ENCODE measurements at places on chromosomes 16 and 17.
A peak's percentile ranks its signal among the peaks of the same experiment; 100 is the strongest.

DNA sequence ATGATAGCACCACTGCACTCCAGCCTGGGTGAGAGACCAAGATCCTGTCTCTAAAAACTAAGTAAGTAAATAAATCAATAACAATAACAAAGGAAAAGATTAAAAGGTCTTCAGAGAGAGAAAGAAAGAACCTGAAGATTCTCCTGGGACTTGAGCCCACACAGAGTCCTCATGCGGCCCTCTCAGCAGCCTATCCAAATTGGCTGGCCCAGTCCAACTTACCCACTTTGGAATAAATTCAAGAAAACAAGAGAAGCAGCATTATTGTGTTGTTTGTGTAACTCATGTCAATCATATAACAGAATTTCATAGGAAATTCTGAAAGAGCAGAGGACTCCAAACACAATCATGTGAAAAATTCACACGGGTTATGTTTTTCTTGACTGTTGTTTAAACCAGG lies 3.8 kb downstream of the SLX4 start:
- no peak for DNase-seq

GRCh38 chr17:6669479-6670212 lies 18.1 kb downstream of the C17orf100 start:
- peak; percentile 99 for DNase-seq

DNA sequence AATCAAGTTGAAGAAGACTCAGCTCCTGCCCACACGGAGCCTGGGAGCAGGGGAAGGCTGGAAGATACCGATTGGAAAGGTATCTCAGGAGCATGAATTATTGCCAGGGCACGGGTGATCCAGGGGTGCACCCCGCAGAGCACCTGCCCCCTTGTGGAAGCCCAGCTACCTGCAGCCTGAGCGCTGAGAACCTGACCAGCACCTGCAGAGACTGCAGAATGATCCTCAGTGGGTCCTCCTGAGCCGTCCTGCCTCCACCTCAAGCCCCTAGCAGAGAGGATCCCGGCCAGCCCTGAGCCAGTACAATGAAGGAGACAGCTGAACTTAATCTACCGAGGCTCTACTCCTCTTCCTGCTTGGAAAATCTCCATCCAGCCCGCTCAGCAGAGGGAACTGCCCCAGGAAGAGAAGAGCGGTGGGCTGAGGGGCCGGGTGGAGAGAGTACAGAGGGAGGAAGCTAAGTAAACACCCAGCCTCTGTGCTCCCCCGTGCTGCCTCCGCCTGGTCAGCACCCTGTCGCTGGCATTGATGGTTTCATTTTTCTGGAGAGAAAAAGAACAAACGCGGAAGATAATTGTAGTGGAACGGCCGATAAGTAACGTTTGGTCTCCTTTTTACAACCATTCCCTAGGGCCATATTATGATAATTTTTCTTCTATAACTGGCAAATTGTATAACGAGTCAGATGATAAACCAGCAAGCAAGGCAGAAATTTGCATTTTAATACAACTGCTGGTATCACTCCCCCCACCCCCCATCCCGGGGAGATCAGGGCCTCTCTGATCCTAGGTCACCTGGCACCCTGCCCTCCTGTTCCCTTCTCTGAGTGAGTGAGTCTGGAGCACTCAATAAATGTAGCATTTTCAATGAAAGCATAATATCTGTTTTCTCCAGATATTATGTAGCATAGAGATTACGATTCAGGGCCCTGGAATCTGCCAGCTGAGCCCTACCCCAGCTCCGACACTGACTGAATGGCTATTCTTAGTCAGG lies 204.5 kb upstream of the RPL38 start:
- DNase-seq, result peak; percentile 28

DNA sequence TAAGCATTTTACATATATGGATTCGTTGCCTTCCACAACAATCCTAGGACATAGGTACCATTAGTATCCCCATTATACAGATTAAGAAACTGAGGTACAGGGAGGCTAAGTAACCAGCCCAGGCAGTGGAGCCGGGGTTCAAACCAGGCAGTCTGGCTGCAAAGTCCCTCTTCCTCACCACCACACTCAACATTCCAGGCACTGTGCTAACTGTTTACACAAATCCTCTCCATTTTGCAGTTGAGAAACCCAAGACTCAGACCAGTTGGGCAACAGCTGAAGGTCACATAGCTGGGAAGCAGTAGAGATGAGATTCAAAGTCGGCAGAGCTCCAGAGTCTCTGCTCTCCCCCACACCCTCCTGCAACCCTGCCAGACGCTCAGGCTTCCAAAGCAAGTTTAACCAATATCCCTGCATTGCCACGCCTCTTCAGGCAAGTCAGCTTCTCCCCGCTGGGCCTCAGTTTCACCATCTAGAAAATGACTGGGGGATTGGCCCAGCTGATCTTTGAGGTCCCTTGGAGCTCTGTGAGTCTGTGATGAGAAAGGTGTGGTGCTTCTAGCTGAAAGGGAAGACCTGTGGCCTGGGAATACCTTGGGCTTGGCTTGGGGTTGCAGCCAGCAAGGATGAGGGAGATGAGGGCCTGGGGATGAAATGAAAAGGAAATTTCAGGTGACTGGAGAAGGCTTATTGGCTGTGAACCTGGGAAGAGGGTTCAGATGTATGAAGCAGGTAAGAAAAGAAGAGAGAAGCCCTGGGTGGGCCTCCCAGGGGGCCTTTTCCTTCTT lies 14.0 kb downstream of the CCR7 start:
- peak; percentile 78 for DNase-seq

- no peak for DNase-seq
These were observed 42.0 kb upstream of the ACSF3 start for GRCh38 chr16:89051521-89052166.

DNA sequence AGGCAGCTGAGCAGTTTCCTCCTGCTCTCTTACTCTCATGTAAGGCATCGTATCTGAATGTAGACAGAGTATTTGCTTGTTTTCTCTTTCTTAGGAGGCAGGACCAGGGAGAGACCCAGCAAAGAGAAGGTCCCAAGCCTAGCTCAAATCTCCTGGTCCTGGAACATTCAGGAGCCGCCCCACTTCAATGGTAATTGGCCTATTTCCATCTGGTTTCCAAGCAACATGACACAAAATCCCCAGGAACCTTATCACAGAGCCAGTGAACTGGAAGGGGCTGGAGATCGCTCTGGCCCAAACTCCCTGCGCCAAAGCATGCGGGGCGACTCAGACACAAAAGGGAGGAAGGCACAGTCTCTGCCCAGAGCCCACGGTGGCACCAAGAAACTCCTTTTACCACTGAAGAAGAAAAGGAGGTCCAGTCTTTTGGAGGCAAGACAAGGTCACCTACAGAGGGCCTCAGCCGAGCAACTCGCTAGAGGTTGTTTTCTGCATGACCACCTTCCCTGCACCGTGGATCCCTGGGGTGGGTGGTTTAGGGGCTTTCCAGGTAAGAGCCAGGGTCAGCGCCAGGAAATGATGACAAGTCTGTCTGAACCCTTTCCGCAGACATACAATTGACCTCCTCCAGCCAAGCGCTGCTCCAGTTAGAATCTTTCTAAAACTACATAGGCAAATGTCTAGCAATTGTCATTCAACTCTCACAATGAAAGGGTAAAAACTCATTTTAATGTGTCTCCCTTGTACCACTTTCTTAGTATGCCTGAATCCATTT lies 394.7 kb downstream of the SOX9 start:
- no peak for DNase-seq

Measured in epithelial cell of esophagus (primary cell).